ENCODE measurements at places on chromosomes 7 and 10.

DNA sequence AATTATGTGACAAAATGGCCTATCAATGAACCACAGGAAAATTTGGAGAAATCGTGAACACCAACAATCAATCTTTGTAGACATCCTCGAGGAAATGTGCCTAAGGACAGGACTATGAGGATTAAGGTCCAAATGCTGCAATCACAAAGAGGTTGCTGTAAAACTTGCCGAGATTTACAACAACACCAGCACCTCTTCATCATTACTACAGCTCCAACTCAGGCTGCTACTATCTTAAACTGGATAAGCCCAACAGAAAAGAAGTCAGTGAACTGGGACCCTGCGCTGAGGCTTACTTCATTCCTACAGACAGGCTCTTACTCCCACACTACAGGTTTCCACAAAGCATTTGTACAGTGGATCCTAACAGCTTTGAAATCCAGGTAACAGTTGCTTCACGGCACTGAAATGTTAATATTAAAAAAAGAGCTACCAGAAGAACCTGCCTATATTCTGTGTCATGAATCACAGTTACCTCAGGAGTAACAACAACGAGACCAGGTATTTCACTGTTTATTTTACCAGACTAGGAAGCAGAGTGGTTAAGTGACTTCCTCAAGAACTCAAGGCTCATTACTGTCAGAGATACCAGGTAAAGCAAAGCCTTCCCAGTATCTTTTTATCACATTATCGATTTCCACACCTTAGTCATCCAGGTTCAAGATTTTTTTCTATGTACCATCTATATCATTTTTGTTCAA is 23.9 kb downstream of the CACUL1 start:
- no peak for DNase-seq

DNA sequence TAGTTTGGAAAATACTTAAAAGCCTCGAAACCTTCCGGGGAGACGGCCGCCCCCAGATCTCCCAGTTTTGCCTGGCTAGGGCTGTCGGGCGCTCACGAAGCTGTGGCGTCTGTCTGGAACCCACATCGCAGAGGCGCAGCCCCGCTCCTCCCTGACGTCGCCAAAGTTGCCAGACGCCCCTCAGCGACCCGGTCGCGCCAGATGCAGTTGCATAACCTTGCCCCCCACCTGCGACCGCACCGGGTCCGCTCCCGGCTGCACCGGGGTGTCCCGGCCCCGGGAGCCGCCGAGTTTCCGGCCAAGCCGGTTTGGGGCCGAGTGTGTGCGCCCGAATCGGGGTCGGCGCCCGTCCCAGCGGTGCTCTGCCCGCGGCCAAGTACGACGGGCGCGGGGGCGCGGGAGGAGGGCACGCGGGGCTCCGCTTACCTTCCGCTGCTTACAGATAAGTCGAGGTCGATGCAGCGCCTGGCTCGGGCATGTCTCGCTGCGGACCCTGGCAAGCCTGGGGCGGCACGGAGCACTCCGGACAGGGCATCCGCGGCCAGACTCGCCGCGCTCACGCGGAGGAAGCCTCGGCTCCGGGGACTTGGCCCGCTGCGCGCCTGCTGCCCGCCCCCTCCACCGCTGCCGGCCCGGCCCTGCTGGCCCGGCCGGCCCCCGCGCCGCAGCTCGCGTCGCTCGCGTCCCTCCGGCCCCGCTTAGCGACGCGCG is 665 bp downstream of the INSYN2A start:
- no peak for DNase-seq

GRCh38 chr10:46325021-46325420 is 38.2 kb downstream of the ANTXRL start:
- DNase-seq: no peak

DNA sequence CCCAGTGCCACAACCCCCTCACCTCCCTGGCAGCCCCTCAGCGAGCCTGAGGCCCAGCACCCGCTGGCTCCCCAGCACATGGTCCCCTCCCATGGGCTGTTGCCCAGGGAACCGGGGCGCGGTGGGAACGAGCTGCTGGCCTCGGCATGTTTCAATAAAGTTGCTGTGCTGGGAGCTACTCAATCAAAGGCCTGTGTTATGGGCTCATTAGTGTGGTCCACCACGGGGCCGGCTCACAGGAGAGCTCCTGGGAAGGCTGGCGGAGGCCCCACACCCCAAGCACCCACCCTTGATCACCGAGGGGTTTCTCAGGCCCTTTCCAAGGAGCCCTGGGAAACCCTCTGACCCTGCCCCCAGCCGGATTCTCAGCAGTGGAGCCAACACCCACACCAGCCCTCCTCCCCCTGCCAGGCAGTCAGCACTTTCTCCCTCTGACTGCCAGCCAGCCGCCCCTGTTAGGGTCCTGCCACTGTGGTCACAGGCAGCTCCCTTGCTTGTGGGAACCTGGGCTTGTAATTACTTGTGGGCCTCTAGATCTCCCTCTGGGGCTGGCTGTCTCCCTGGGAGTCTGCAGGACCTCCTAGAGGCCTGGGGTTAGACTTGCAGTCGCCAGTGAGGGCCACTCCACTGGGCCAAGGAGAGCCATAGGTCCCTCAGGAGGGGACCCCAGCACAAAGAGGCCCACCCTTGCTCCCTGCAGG is 24.8 kb upstream of the TRIM8 start:
- DNase-seq: no peak

DNA sequence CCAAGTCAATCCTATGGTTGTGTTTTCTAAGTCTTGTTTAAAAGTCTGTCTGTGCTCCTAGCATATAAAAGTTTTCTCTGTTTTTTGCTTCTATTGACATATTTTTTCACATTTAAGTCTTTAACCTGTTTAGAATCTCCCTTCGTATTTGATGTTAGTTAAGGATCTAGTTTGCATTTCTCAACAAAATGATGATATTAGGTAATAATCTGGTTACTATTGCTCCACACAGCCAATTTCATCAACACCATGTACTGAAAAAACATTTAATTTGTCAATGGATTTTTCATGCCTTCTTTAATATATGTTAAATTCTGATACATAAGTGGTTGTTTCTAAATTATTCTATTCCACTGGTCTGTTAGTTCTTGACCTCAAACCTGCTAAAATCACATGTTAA is 17.5 kb upstream of the TSGA13 start:
- no peak for DNase-seq

DNA sequence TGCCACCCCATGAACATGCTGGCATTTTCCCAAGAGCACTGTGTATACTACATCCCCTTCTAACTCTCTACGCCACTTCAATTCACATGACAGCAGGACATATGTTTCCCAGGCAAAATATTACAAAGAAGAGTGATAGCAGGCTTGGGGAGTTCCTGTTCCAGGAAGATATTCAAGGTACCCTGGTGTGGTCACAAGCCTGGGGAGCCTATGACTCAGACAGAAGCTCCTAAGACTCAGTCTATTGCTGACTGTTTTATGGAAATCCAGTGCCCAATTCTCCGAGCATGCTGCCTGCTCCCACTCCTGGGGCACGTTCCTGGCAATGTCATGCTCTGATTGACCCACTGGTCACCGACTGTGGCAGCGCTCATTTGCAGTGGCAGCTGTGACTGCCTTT is 23.5 kb upstream of the ABLIM1 start:
- no peak for DNase-seq

- DNase-seq: no peak
These were observed 20.7 kb downstream of the VSTM4 start for GRCh38 chr10:49094646-49095045.

GRCh38 chr7:40793132-40793531 is 658.3 kb downstream of the SUGCT start:
- DNase-seq: no peak

DNA sequence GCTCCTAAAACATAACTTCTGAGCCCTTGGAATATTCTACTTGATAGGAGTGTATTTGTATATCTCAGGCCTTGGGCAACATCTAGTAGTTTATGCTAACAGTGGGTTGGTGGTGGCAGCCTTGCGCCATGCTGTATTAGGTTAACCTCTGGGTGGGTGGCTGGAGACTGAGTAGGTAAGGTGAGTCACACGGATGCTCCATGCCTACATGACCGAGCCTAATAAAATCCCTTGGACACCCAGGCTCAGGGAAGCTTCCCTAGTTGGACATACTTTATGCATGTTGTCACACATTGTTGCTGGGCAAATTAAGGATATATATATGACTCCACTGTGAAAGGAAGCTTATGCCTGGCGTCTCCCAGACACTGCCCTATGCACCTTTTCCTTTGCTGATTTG is 6.0 kb upstream of the DAGLB start:
- no peak for DNase-seq

GRCh38 chr7:116176226-116176625 is 34.1 kb upstream of the TES start:
- DNase-seq: no peak

DNA sequence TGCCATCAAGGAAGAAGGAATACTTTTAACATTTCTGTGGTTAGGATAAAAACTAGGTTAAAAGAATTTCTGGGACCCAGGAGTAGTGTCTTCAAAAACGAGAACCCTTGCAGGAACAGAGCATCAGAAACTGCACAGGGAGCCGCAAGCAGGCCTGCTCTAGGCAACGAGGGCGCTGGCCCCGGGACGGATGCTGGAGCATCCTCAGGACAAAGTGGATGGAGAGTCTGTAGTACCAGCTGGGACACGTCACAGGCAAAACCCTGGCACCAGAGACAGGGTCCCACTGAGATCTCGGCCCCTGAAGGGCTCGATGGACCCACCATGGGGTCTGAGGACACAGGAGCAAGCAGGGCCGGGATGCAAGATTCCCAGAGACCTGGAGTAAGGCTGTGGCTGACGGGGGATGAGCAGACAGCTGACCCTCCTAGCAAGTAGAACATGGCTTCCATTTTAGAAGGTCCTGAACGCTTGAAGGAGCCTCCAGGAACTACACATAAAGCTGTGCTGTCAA is 106.6 kb downstream of the GALNT11 start:
- no peak for DNase-seq

- DNase-seq: no peak
These were observed 196.9 kb upstream of the RHOBTB1 start for GRCh38 chr10:61140765-61141392.

All from stimulated activated naive CD8-positive, alpha-beta T cell treated with anti-CD3 and anti-CD28 coated beads, Interleukin-15, Interleukin-2, amounts not matched to agents 100 U/mL and 50 U/mL, for 24 hours (primary cell).